ENCODE measurements at places on chromosomes 6 and 20.
A peak's percentile ranks its signal among the peaks of the same experiment; 100 is the strongest.

GRCh38 chr6:68008445-68008844 lies 626.6 kb upstream of the ADGRB3 start:
- DNase-seq: no peak

DNA sequence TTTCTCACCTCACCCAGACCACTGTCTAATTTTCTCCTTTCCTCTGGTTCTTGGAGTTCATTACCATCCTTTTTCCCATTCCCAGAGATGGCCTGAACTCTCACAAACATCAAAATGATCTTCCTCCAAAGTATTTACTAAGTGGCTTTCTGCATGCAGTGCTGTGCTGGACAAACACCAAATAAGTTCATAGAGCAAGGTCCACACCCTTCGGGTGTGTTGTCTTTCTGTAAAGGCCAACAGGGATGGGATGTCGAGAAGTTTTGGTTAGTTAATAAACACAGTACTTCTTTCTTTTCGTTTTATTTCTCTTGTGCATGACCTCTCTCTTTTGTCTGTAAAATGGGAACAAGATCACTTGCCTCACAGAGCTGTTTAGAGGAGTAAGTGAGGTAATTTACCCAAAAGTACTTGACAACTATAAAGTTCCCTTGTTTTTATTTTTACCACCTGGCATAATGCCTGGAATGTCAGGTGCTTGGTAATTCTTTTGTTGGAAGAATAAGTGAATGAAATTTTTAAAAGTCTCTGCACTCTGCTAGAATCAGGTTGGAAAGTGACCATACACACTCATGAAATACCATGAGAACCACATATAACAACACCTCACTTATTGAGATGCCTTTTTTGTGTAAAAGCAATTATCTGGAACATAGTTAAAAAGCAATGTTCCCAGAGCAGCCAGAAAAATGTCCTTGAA lies 22.8 kb upstream of the CCN6 start:
- no peak for DNase-seq

DNA sequence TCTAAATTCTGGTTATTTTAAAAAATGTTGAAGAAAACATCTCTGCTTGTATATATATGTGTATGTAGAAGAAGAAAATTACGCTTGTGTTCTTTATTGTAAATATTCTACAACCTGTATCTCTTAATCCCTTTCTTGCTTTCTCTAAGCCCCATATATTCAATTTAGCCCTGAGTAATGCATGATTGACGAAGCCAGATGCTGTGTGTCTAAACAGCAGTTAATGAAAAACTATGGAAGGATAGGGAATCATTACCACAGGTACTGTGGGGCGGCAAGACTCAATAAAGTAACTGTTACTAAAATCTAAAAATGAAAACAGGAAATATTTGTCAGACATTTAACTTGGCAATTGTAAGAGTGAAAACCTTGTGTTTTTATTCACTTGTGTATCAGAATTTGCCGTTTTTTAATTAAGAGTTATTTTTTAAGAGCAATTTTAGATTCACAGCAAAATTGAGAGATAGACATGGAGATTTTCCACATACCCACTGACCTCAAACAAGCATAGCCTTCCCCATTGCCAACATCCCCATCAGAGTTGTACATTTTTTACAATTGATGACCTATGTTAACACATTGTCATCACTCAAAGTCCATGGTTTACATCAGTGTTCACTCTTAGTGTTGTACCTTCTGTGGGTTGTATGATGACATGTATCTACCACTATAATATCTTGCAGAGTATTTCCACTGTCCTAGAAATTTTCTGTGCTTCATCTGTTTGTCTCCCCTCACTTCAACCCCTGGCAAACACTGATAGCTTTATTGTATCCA lies 76.7 kb downstream of the BCKDHB start:
- DNase-seq: no peak

DNA sequence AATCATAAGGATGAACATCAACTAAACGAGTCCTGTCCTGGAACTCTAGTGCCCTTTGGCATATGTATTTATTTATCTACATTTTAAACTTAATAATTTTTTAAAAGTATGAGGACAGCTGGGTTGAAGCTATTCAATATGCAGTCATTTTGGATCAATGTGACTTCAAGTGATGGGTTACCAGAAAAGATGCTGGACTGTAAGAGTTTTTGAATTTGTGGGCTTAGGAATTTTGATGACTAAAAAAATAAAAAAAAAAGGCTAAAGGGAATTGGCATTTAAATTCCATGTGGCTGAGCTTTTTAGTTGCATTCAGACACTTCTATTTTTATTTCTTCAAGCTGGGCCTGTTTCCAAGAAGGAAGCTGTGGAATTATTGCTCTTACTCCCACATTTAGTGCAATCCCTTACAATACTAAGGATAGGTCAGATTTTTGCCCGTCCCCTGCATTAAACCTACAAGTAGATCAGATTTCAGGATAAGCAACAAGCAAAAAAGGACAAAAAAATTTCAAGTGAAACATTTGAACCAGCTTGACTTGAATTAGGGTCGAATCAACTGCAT lies 704.2 kb upstream of the CITED2 start:
- DNase-seq: no peak

- peak; percentile 48 for DNase-seq
These were observed at the start of gene STX11 for GRCh38 chr6:144149894-144150709. TSS of gene STX11 (plus strand) at chr6:144150517. CDS start at chr6:144186628, 36,111 bp downstream.

GRCh38 chr20:47066484-47067270 lies 172.0 kb downstream of the EYA2 start:
- DNase-seq: no peak

- no peak for DNase-seq
These were observed 88.0 kb downstream of the METTL24 start for GRCh38 chr6:110270165-110270564.

DNA sequence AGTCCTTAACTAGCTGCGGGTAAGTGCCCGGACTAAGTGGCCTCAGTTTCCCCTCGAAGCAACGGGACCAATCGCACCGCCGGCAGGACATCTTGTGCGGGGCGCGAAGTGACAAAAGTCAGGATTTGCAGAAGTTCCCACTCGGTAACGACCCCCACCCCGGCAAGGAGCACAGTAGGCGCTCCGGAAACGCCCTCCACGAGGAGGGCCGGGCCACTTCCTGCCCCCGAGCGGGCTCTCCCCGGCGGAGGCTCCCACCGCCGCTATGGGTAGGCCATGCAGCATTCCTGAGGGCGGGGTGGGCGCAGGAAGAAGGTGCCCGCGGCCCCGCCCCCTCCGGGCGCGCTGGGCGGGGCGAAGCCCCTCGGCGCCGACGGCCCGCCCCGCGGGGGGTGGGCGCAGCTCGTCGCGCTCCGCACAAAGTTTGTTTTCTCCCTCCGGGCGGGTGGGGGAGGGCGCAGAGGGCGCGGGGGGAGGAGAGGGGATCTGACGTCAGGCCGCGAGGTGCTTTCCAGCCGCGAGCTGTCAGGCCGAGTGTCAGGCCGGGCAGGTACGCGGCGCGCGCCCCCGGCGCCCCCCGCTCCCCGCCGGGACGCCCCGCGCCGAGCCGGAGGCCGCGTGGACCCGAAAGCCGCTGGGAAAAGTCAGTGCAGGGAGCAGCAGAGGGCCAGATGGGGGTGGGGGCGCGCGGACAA lies at the start of gene TGIF2:
Gene TGIF2, plus strand, starts transcription at position 495 of the 695 bp plus-strand sequence. CDS start 5,178 bp downstream, outside the sequence.
- DNase-seq: peak; percentile 79

All from activated naive CD4-positive, alpha-beta T cell (primary cell).